Psoas muscle (tissue), 8 donors: ENCODE measurements at places on chromosomes 3 and 15. TPM values are rescaled to one million over a fixed set of nuclear protein-coding genes. Genes with fewer than 3 reads are reported as not detected.

Gene GOLGA8G
- not detected for total RNA-seq

Gene ASB14
- total RNA-seq, result 5.0 TPM

Gene FOXL2
- total RNA-seq, result 0.39 TPM

Gene CEMIP
- 0.17 TPM for total RNA-seq

Gene VWA5B2
- total RNA-seq, result not detected

DNA sequence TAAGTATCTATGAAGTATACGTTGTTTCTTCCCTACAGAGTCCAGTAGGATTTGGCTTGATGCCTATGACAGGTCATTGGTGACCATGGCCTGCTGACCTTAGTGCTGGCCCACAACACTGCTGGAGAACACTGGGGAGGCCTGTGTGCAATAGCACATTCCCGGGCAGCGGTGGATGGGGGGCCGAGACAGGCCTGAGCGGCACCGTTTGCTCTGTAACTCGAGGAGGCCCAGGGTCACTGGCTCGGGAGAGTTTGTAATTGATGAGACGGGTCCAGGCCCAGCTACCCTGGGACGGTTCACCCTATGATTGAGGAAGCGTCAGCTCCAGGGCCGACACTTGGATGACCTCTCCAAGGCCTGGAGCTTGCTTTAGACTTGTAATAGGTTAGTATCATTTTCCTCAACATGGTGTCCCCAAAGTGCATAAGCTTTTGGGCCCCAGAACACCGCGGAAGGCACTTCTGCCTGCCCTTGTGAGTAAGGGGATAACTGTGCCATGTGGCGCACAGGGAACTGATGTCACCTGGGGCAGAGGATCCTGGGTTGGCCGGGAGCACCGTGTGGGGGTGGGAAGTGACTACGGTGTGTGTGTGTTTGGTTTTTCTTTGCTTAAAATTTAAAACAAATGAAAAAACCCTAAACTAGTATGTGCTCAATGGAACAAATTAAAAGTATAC, 12.0 kb downstream of the TRPM1 start:
- H3K27ac ChIP-seq, result no peak overlapping the region
- no peak overlapping the region for H3K4me3 ChIP-seq
- no peaks in the 10 kb centered on the region for H3K27me3 ChIP-seq
- no peaks in the 10 kb centered on the region for H3K36me3 ChIP-seq
- no peaks in the 10 kb centered on the region for H3K4me1 ChIP-seq
- DNase-seq, result no peak

- no peak overlapping the region for H3K4me3 ChIP-seq
- H3K36me3 ChIP-seq, result no peaks in the 10 kb centered on the region
- no peaks in the 10 kb centered on the region for H3K27me3 ChIP-seq
- H3K4me1 ChIP-seq, result peaks cover 3% of the 10 kb centered on the region
Observed at GRCh38 chr3:188546835-188547670, 393.1 kb downstream of the LPP start.

GRCh38 chr3:194250098-194251002, 100.8 kb downstream of the CPN2 start:
- H3K36me3 ChIP-seq, result no peaks in the 10 kb centered on the region
- H3K27ac ChIP-seq, result no peak overlapping the region
- no peak overlapping the region for H3K4me3 ChIP-seq
- H3K4me1 ChIP-seq, result peaks cover 13% of the 10 kb centered on the region
- DNase-seq, result peak; percentile 86
- H3K27me3 ChIP-seq, result no peaks in the 10 kb centered on the region

DNA sequence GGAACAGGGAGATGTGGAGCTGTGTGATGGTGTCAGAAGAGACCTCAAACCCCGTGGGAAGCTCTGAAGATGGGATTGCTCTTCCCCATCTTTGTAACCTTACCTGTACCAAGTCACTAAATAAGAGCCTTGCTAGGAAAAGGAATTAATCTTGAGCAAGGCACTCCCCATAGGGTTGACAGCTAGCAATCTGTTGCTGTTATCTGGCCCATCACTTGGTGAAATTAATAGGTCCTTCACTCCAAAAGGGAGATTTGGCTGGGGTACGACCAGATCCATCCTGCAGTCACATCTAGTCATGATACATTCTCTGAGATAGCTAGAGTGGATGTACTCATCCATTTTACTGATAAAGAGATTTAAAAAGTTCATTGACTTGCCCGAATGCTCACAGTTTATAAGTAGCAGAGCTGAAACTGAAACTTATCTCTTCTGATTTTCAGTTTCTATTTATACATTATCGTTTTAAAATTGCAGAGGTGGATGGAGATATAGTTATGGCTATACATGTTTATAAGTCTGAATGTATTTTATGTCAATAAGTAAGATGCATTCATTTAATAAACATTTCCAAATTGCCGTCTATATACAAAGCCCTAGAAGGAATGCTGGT, 299.1 kb upstream of the MCTP2 start:
- no peaks in the 10 kb centered on the region for H3K27me3 ChIP-seq
- no peaks in the 10 kb centered on the region for H3K36me3 ChIP-seq
- no peak overlapping the region for H3K27ac ChIP-seq
- no peaks in the 10 kb centered on the region for H3K4me1 ChIP-seq

DNA sequence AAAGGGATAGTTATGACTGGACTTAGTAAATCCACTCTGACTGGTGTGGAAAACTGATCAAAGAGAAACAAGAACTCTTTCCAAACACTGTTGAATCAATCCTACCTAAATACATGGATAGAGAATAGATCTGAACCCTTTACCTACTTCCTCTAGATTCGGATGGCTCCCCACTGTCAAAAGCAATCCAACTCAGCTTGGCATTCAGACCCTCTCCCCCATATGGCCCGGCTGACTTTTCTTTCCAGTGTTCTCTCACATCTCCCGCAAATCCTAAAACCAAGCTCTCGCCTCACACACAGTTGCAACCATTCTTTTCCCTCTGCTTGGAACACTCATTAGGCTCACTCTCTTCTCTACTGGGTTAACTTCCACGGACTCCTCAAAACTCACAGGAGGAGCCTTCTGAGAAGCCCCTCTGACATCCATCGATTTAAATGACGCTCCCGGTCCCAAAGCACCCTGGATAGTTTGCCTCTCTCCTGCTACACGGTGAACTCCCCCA, 639 bp downstream of the SPICE1 start:
- H3K27ac ChIP-seq, result peak overlapping the region; percentile 78
- H3K27me3 ChIP-seq, result no peaks in the 10 kb centered on the region
- peaks cover 10% of the 10 kb centered on the region for H3K4me1 ChIP-seq
- no peaks in the 10 kb centered on the region for H3K36me3 ChIP-seq
